ENCODE measurements at places on chromosomes 12 and 14.

DNA sequence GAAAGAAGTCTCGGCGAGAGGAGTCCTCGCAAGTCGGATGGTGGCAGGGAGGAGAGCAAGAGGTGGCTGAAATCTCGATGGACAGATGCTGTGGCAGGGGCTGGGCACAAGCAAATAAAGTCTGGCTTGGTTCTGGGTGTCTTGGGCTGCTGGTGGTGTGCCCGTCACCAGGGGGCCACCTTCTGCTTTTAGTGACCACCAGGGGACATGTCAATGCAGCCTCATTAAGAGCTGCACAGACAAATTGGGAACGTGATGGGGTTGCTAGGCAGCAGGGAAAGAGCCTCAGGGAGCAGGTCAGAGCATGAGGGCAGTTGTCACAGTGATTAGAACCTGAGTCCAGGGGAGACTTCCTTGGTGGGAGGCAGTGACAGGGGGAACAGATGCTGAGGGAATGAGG is 44.0 kb downstream of the LRRC74A start:
- no peak for DNase-seq

DNA sequence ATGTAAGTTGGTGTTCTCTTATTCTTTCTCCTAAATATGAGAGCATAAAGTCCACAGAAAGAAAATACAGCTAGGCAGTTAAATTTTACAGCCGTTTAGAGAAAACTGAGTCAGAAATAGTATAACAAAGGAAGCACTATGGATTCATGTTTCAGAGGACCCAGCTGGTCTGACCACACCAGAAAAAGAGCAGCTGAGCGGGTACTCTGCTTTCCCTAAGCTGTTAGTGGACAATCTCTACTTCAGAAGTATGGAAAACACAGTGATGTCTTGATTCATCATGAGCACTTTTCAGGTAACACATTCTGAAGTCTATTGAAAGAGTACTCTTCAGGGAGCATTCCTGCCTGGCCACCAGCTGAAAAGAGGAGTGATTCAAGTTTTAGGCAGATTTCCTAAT is 12.4 kb downstream of the PPM1H start:
- DNase-seq, result no peak

DNA sequence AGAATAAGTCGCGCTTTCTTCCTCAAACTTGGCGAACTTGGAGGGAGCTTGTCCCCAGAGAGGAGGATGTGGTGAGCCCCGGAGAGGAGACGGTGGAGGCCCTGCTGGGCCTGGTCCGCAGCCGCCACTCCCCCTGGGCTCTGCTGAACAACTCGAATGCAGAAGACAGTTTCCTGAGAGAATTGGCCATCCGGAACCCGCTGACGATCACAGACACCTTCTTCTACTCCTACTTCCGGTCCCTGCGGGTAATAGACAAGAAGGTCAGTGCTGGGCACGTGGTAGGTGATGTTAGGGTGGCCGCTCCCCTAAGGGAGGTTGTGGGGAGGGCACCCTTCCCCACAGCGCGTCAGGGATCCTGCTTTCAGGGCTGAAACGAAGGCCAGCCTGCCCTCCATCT is 1.6 kb downstream of the LRRC43 start:
- no peak for DNase-seq

DNA sequence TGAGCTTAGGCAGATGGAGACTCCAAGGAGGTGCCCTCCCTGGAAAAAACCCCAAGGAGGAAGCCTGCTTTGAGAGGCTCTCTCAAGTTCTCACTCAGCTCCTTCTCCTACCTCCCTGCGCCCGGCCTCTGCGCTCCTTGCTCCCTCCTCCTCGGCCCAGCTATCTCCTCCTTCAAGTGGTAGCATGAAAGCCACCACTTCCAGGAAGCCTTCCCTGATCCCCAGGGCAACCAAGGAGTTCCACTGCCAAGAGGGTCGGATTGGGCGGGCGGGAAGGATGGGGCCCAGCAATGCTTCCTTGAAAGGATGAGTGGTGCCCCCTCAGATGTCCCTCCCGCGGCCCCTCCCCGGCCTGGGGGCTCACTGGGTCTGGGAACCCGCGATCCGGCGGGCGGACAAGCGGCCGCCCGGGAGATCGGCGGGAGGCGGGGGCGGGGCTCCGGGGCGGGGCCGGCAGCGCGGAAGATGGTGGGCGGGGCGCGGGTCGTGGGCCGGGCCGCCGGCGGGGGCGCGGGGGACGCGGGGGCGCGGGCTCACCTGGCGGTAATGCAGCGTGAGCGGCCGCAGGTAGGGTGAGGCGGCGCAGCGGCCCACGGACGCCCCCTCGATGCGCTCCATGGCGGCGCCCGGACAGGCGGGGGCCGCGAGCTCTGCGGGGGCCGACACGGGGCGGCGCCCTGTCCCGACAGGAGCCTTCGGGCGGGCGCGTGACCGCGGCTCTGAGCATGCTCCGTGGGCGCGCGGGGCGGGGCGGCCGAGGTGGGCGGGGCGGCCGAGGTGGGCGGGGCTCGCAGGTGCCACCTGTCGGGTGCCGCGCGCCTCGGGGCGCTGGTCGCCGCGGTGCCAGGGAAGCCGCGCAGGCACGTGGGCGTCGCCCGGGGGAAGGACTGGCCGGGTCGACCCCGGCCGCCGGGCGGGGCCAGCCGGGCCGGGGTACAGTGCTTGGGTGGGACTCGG is at the start of gene NUDT14:
Gene NUDT14, minus strand, starts transcription at position 721 of the 957 bp plus-strand sequence. Its CDS starts 103 bp downstream, at position 618.
- peak; percentile 80 for DNase-seq

DNA sequence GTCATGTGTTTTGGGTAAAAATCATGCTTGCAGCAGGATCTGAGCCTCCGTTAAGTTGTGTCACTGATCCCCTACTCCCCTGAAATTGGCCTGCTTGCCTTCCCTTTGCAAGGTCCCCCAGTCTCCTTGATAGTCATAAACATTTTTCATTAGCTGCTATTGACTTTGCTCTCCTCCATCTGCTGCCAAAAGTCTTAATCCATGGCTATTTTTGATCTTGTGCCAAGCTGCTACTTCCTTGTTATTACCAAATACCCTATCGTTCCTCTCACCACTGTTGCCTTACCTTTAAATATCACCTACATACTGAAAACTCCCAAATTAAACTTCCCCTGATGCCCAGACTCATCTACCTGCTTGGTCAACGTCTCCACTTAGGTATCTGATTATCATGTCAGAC is 148.3 kb downstream of the PHLDA1 start:
- peak; percentile 20 for DNase-seq

DNA sequence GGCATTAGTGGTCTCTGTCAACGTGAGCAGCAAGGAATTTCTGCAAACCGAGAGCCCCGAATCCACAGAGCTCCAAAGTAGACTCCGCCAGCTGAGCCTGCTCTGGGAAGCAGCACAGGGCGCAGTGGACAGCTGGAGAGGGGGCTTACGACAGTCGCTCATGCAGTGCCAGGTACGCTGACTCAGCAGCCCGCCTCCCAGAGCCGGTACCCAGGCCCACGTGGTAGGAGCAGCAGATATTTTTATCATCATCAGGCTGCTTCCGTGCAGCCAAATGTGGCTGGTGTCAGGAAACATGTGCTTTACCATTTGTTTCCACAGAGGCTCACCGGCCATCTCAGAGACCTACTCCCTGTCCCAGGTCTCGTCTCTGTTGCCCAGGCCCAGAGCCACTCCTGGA is 73.7 kb downstream of the ESR2 start:
- DNase-seq, result no peak

- peak; percentile 81 for DNase-seq
Measured at GRCh38 chr14:76117789-76118484, 33.8 kb upstream of the GPATCH2L start.

Data from DMS79 treated with DMSO at 0.1 percent for 48 hours (cell line).